ENCODE measurements at places on chromosomes 4 and X. TPM values are rescaled to one million over a fixed set of nuclear protein-coding genes. Genes with fewer than 3 reads are reported as not detected.

TCP11X2 gene
- not detected for total RNA-seq

AFM gene
- total RNA-seq, result not detected

UTP3 gene
- total RNA-seq, result 24.2 TPM

CDK16 gene
- 99.8 TPM for total RNA-seq

C4orf36 gene
- 0.57 TPM for total RNA-seq

WDFY3 gene
- total RNA-seq, result 145 TPM

S100G gene
- not detected for total RNA-seq

MAP3K15 gene
- under 0.01 TPM for total RNA-seq

PGRMC1 gene
- 93.8 TPM for total RNA-seq

SSX4B gene
- total RNA-seq, result not detected

PABPC1L2B gene
- total RNA-seq, result not detected

TLR10 gene
- not detected for total RNA-seq

ARHGAP24 gene
- total RNA-seq, result 118 TPM

CCDC160 gene
- not detected for total RNA-seq

GYG2 gene
- under 0.01 TPM for total RNA-seq

MAGEB17 gene
- not detected for total RNA-seq

SYTL5 gene
- total RNA-seq, result 0.10 TPM

TMEM154 gene
- 5.6 TPM for total RNA-seq

GAGE1 gene
- not detected for total RNA-seq

GRIA3 gene
- not detected for total RNA-seq

FMR1NB gene
- not detected for total RNA-seq

NPY2R gene
- not detected for total RNA-seq

SOWAHB gene
- not detected for total RNA-seq

SPANXD gene
- not detected for total RNA-seq

SNCA gene
- 94.4 TPM for total RNA-seq

LDB2 gene
- 115 TPM for total RNA-seq

GLRA2 gene
- total RNA-seq, result not detected

SPOCK3 gene
- total RNA-seq, result not detected

DMRTC1 gene
- not detected for total RNA-seq

NOCT gene
- 42.5 TPM for total RNA-seq

PF4V1 gene
- total RNA-seq, result not detected

BEX5 gene
- not detected for total RNA-seq

CNGA1 gene
- not detected for total RNA-seq

TMSB15A gene
- total RNA-seq, result 0.33 TPM

TRMT44 gene
- 18.0 TPM for total RNA-seq

FREM3 gene
- under 0.01 TPM for total RNA-seq

CCDC120 gene
- total RNA-seq, result 1.6 TPM

MTNR1A gene
- not detected for total RNA-seq

VCX2 gene
- total RNA-seq, result not detected

ARHGEF9 gene
- 13.9 TPM for total RNA-seq

IQSEC2 gene
- 4.2 TPM for total RNA-seq

EDNRA gene
- total RNA-seq, result under 0.01 TPM

SHROOM4 gene
- total RNA-seq, result 63.4 TPM

ABCD1 gene
- 13.8 TPM for total RNA-seq

SSX4 gene
- not detected for total RNA-seq

FABP2 gene
- not detected for total RNA-seq

Data from vein endothelial cell (primary cell).